ENCODE measurements at places on chromosomes 3 and 15. TPM values are rescaled to one million over a fixed set of nuclear protein-coding genes. Genes with fewer than 3 reads are reported as not detected.

Gene RTP1
- polyA plus RNA-seq, result not detected

Gene CYP1A2
- polyA plus RNA-seq, result 0.21 TPM

Gene KBTBD8
- polyA plus RNA-seq, result 1.5 TPM

Gene C3orf80
- polyA plus RNA-seq, result 0.33 TPM

Gene AADACL2
- not detected for polyA plus RNA-seq

Gene PATL2
- 1.5 TPM for polyA plus RNA-seq
